ENCODE measurements at places on chromosomes 6 and 20.

DNA sequence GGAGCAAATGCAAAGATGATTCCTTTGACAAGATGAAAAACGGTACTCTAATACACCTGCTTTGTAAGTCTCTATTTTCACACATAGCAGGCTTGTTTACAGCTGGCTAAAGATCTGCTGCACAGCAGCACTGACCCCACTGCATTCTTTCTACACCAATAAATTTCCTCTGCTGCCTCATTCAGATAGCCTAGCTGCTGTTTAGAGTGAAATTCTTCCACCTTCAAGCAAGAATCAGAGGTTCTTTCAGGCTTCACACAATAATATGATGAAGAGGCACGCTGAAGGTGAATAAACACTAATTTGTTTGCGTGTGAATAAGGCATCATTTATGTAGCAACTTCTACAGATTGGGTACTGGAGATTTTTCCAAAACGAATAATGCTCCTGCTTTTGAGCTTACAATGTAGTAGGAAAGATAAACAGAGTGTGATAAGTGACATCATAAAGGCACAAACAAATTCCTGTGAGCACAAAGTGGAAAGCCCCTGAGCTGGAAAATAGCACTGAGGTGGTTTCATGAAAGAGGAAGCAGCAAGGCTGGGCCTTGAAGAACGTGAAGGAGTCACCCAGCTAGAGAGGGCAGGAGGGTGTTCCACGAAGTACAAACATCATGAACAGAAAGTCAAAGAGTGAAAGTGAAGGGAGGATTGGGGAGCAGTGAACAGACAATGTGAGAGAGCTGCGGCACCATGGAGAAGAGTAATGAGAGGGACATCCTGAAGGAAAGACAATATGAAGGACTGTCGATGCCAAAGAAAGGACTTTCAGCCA is 543.4 kb downstream of the CD83 start:
- DNase-seq, result no peak

- DNase-seq, result no peak
These were observed 369 bp upstream of the NSFL1C start for GRCh38 chr20:1467082-1467354.

GRCh38 chr6:151629791-151630190 is 136.0 kb downstream of the CCDC170 start:
- no peak for DNase-seq

GRCh38 chr6:50272611-50273010 is 222.9 kb upstream of the DEFB112 start:
- DNase-seq, result no peak

GRCh38 chr6:87830907-87831306 is 128.9 kb upstream of the AKIRIN2 start:
- no peak for DNase-seq

DNA sequence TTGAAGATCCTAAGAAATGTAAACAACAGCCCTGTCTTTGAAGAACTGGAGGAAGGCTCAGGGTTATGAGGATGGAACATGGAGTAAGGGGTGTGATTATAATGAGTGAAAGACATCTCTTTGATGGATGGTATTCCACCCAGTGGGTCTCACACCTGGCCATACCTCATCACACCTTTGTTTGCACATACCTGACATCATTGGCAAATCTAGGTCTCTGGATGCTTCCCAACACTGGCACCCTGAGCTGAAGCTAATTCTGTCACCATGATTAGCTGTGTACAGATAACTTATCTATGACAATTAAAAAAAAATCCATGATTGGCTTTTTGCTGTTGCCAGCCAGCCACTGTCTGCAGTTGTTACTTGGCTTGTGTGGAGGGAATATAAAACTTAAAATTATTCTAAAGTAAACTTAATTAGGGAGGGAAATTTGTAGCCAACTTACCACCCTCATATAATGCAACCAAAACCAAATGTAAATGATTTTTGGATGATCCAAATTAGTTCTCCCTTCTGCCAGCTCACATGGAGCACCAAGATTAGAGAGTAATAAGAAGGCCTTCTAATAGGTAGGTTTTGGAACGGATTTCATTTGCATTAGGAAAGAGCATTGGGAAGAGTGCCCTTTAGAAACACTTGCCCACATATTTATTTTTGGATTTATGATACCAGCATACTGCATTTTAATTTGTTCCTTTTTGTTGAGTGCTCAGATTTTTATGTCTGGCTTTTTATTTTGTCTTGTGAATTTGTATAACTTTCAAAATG is 249.5 kb downstream of the SOX4 start:
- DNase-seq, result no peak

GRCh38 chr6:37513155-37513554 is 13.5 kb upstream of the CCDC167 start:
- no peak for DNase-seq

- DNase-seq, result no peak
These were observed 14.3 kb upstream of the C20orf144 start for GRCh38 chr20:33647603-33648395.

GRCh38 chr6:14450578-14450977 is 333.0 kb downstream of the CD83 start:
- DNase-seq, result no peak

DNA sequence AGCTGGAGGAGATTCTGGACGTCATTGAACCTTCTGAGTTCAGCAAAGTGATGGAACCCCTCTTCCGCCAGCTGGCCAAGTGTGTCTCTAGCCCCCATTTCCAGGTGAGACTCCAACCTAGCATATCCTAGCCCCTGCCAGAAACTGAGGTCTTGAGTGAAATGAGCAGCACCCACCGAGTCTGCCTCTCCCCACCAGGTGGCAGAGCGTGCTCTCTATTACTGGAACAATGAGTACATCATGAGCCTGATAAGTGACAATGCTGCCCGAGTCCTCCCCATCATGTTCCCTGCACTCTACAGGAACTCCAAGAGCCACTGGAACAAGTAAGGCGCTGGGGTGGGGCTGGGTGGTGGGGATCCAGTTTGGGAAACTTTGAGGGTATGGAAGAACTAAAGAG is 4.6 kb downstream of the MEA1 start:
- peak; percentile 26 for DNase-seq

DNA sequence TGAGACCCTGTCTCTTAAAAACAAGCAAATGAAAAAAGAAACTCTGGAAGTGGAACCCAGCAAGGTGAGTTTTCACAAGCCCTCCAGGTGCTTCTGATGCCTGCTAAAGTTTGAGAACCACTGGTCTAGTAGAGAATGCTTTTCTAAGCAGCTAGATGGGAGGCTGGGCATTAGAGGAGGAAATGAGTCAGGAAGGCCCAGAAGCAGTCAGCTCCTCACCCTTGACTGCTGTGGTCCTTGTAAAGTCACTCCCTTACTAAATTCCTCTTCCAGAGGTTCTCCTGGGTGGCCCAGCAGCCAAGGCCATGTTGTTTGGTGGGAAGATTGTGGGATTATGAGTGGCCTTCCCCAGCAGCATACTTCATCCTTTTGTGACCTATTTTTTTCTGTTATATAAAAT is 52.0 kb upstream of the FYN start:
- no peak for DNase-seq

DNA sequence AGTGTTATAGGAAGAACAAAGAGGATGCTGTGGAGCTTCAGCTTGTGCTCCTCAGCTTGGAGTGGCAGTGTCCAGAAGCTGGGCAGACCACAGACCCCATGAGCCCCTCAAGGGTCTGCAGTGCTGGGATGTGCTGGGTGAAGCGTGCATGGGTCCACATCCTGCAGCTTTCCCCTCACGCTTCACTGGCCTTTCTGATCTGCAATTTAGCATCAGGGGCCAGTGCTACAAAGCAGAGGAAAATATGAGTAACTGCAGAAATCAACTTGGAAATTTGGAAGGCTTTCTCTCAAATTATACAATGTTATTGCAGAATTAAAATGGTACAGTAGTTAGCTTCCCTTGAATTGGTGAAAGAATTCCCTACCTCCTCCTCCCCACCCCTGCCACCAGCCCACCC is 10.1 kb downstream of the SLC17A4 start:
- no peak for DNase-seq

- DNase-seq, result no peak
These were observed 80.1 kb upstream of the MARCKS start for GRCh38 chr6:113776998-113777397.

DNA sequence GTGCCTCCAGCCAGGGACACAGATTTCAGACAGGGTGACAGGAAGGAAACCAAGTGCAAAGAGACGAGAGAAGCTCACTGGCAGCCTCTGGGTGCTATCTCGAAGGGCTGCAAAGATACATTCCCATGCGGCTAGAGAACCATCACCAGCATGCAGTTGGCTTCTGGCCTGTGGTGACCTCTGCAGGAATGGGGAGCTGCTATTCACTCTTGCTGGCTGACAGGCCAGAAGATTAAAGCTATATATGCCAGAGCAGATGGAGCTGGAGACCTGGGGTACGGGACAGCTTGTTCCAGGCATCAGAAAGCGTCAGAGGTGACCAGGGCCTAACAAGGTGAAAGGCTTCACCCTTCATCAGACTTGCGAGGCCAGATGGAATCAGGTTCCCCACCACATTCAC is 20.0 kb downstream of the MAP1LC3A start:
- DNase-seq, result no peak

GRCh38 chr6:152232501-152233151 is 404.5 kb downstream of the SYNE1 start:
- DNase-seq, result no peak

DNA sequence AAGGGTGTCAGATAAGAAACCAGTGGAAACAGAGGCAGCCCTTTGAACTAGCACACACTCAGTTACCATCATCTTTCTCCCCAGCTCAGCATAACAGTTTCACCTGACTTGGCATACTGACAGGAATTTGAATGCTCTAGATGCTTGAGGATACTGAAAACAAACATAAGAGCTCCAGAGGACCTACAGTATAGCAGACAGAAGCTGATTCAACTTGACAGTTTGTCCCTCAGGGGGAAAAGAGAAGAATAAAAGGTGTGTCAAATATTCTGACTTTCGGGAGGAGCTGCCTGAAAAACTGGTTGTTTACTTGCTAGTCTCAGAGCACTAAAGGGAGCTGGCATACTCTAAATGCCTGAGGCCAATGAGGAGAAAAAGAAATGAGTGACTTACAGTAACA is 35.1 kb downstream of the EYS start:
- DNase-seq, result no peak

GRCh38 chr6:55009131-55009530 is 162.6 kb downstream of the FAM83B start:
- no peak for DNase-seq

DNA sequence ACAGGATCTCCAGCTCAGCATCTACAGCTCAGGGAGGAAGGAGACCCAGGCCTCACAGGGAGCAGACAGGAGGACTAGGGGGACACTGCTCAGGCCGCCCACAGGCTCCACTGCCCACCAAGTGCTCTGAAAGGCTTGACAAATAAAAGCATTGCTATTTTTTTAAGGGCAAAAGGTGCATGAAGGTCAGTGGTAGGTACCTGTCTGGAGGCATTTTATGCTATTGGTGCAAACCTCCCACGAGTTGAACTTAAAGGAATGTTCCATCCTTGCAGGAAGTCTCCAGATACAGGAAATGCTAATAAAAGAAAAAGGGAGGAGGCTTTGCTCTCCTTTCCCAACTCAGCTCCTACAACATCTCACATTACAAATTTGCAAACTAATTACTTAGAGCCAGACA is 228.1 kb downstream of the FOXC1 start:
- no peak for DNase-seq

DNA sequence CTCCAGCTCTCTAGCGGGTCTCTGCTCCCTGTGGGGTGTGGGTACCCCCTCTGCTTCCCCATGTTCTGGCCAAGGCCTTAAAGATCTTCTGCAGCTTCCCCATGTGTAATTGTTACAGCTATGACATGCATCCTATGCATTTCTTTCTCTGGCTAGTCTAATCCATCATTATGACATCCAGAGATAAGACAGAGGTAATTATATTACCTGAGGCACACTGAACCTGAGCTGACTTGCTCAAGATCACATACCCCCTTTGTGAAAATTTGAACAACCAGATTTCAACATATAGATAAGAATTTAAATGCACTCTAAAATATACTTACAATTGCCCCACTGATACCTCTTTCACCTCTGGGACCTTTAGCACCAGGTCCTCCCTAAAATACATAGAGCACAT is 102.4 kb downstream of the COL12A1 start:
- DNase-seq, result no peak

DNA sequence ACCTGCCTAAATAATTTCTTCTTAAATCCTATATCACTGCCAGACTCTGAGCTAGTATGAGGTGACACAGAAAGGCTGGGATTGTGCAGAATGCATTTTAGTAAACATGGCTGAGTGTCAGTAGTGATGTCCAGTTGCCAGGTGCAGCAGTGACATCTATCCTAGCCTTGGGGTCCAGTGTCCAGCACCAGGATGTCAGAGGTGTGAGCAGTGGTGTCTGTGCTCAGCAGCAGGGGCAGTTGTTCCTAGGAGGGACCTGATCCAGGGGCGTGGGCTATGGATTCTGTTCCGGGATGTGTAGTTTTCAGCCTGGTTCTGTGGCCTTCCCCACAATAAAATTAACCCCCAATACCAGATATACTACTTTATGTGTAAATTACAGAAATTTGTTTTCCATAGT is 6.0 kb downstream of the HLA-C start:
- DNase-seq, result no peak

DNA sequence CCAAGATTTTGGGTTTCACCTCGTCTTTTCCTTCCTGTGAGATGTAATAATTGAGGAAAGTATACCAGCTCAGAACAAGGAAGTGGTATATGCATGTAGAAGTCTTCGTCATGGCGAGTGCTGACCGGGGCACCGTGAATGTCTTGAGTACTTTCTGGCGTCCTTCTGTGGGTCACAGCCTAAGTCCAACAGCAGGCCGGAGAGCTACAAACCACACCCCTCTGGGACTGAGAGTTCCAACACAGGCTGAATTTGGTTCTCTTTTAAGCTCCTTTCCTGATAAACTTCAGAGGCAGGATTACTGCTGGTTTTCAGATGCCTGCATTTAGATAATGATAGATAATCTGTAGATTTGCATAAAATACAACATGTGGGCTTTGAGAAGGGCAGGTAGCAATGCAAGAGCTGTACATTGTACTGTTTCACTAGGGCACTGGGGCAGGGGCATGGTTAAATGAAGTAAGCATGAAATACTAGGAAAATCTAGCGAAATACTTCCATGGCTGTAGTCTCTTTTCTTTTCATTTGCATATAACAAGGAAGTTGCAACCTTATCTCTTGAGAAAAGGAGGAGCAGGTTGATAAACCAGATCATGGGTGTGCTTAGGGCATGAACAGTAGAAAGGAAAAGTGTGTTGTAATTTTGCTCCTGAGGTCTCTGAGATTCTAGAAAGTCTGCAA is at the start of gene ADTRP:
Gene ADTRP, minus strand, starts transcription at position 156 of the 681 bp plus-strand sequence. Its CDS starts 44 bp downstream, at position 112.
- DNase-seq, result no peak

GRCh38 chr20:33408716-33409654 is 7.7 kb upstream of the CDK5RAP1 start:
- no peak for DNase-seq

- DNase-seq, result no peak
These were observed 288.2 kb upstream of the RNF217 start for GRCh38 chr6:124674042-124674441.

Measured in NCI-H1694 (cell line).